Vagina (tissue), 2 donors: ENCODE measurements at places on chromosomes 3 and 15.

GRCh38 chr3:112811917-112812660 is 34.6 kb downstream of the CD200R1L start:
- peak; percentile 93 for DNase-seq

- no peak for DNase-seq
These were observed 75.6 kb upstream of the SYNPR start for GRCh38 chr3:63202529-63202928.

DNA sequence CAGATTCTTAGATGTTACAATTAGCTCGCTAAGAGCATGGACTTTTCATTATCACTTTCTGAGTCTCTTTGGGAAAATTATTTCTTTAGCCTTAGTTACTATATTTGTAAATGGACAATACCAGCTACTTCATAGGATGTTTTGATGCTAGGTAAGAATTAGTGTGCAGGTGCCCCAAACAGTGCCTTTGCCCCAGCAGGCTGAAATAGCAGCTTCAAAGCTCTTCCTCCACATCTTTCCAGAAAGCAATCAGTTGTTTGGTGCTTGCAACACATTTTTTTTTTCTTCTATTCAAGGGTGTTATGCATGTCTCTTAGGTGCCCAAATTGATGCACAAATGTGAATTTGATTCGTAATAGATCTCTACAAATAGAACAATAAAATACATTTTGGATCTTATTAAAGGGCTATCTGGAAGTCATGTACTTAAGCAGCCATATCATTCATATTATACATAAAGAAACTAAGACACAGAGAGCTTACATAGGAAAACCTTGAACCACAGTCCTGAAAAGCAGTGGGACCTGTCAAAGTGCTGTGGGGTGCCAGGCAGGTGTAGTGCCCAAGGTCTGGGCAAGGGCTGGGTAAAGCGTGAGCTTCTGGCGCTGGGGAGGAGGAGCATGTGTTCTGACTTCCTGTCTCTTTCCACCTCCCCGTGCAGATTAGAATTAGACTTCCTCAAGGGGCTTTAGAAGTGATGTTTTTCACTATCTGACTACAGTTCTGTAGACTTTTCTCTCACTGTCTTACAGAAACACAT is 62.9 kb downstream of the FNDC3B start:
- DNase-seq, result no peak

- peak; percentile 89 for DNase-seq
These were observed 128.4 kb downstream of the EEFSEC start for GRCh38 chr3:128281461-128282367.

- DNase-seq, result no peak
These were observed 63.1 kb downstream of the B3GALNT1 start for GRCh38 chr3:161042023-161042501.

DNA sequence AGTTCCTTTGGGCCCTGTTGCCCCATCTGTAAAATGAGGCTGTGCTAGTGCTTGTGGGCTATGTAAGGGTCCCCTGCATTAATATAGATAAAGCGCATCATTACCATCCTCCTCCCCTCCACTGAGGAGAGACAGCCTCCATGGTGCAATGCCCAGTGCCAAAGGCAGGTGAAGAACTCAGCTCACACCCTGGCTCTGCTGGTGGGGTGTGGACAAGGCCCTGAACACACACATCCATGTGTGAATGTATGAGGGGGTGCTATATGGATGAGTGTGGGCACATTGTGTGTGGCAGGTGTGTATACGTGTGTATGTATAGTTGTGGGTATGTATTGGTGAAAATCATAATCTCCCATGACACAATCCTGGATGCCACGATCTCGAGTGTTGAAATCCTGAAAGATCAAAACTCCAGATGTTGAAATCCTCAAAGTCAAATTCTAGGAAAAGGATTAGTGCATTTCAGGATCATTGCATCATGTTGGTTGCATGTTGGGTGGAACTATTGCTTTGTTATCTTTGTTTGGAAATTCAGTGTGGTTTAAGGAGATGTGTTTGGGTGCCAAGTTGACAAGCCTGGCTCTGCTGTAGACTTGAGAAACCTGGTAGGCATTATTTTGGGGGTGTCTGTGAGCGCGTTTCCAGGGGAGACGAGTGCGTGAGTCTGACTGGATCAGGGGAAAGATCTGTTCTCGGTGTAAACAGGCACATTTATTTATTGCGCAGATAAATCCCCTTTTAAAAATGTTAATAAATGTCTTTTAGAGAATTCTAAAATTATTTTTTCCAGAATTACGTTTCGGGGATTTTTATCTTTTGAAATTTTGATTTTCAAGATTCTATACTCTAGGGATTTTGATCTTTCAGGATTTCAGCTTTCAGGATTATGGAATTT is 42.0 kb upstream of the SEC61A1 start:
- DNase-seq, result no peak

DNA sequence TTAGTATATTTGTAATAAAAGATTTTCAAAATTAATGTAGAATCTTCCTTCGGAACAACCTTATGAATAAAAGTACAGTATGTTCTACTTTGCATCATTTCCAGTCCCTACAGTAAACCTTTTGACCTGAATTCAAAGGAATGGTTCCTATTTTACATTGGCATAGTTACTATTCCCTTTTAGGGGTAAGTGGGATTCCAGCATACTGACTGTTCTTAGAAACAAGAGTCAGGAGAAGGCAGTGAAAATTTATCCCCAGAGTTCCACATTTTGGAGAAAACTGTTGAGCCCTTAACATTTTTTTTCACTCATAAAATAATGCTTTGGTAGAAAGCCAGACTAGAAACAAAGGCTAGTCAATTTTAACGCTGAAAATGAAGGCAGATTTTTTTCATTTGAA is 78.1 kb downstream of the P3H2 start:
- no peak for DNase-seq
